ENCODE measurements at places on chromosomes 12 and 14.
A peak's percentile ranks its signal among the peaks of the same experiment; 100 is the strongest.

DNA sequence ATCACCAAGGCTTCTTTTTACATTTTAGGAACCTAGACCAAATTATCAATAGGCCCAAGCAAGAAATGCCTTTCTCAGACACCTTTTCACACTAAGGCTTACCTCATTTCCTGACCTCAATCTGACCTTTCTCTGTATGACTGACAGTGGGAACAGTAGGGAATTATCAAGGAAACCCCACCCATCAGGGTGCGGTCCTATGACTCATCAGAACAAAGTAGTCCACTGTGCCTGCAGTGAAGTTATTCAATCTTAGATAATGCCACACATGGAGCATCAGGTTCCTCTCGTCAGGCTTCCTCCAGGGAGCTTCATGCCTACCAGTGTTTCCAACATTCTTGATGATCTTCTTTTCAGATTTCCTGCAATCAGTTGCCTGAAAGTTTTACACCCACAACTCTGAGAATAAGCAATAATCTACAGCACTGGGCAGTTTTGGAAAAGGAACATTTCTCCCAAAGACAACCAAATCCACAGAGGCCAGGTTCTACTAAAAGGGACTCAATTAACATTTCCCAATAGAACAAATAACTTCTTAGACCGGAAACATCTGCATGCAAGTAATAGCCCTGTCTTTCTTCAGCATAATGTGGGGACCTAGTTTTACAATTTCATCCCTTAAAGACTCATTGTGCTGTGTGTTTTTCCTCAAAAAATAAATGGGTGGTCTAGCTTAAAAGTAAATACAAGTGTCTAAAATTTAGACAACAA, 35.9 kb upstream of the TMTC2 start:
- DNase-seq: no peak

DNA sequence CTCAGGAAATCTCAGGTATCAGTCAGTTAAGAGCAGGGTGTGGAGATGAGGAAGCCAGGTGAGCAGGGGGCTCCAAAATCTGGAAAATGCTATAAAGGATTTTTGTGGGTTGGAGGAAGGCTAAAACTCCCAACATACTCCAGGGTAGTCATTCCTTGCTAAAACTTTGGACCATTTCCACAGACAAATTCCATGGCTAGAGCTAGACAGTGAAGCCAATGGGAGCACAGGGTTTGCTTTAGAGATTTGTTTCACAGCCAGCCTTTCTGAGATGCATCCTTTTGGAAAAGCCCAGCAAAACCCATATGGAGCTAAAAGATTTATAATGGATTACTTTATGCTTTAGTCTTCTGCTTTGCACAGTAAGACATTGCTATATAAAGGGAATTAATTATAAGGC, 146.5 kb downstream of the SAMD4A start:
- DNase-seq: no peak

DNA sequence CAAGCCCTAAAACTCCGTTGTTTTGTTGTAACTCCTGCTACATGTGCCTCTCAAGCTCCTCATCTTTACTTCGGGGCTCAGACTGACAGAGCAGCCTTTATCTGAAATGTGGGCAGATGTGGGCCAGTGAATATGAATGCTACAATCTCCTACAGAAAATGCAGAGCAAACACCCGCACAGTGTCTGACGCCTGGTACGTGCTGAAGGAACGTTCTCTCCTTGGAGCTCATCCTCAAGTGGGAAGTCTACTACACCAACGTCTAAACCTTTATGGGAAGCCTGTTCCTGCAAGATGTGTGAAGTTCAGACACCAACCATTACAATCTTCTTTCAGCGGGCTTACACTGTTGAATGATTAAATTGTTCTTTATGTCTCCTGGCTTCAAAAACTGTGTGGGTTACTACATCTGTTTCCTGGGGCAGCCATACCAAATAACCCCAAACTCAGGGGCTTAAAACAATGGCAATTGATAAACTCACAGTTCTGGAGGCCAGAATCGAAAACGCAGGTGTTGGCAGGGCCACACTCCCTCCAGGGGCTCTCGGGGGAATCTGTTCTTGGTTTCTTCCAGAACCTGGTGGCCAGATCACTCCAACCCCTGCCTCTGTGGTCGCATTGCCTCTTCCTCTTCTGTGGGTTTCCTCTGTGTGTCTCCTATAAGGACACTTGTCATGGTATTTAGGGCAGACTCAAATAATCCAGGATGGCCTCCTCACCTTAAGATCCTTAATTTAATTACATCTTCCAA, 179.7 kb upstream of the PLXNC1 start:
- DNase-seq: no peak

GRCh38 chr14:32254952-32255679, 52.0 kb upstream of the RNU6-8 start:
- DNase-seq: peak; percentile 19

GRCh38 chr14:104370256-104370870, 209.2 kb upstream of the C14orf180 start:
- DNase-seq: peak; percentile 14

- DNase-seq: no peak
Measured at GRCh38 chr12:76706101-76706500, 57.8 kb upstream of the ZDHHC17 start.

DNA sequence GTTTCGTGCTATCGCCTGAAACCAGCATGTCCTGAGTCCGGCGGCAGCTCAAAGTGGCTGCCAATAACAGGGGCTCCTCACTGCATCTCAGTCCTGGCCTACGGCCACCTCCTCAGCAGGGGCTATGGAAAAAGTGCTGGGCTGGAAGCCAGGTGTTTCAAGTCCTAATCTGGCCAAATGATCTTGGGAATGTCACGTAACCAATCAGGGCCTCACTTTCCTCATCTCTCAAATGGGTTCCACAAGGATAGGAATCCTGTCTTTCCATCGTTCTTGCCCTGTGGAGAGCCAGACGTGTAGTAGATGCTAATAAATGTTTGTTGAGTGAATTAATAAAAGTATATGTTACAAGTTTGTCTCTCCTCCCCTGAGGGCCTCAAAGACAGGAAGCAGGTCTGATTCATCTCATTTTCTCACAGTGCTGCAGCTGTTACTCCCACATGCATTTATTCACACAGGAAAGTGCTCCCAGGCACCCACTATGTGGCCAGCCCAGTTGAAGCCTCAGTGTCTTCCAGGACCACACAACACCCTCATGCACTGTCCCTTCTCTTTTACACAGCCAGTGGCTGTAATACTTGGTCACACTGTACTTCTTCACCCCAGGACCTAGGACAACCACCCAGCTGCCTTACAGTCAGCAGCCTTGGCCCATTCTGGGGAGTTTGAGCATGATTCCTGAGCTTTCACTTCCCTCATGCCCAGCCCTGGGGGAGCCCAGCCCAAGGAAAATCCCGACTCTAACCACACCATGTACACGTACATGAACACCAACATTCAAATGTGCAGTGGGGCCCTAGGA, 5.0 kb downstream of the CMKLR1 start:
- no peak for DNase-seq

- no peak for DNase-seq
Measured at GRCh38 chr14:27506272-27506671, 908.4 kb upstream of the NOVA1 start.

GRCh38 chr12:121490401-121491281, 90.2 kb downstream of the KDM2B start:
- DNase-seq: no peak

GRCh38 chr12:75611041-75611440, 99.6 kb upstream of the KRR1 start:
- DNase-seq: no peak

DNA sequence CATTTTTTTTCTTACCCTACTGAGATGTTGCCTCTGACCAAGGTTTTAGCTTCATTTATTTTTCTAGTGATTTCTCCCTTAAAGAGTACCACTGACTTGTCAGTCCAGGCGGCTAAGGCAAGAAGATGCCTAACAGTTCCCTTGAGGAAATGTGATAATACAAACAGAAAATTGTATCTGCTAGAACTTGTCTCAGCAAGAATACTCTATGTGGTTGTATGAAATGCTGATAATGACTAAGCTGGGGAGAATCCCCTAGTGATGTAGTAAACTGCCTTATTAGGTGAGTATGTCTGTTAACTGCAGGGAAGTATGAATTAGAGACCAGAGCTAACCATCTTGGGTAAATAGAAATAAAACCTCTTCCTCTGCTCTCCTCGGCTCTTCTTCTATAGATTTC, 6.7 kb downstream of the C12orf54 start:
- DNase-seq: no peak

GRCh38 chr12:42568952-42569915, 20.3 kb downstream of the PRICKLE1 start:
- peak; percentile 61 for DNase-seq

DNA sequence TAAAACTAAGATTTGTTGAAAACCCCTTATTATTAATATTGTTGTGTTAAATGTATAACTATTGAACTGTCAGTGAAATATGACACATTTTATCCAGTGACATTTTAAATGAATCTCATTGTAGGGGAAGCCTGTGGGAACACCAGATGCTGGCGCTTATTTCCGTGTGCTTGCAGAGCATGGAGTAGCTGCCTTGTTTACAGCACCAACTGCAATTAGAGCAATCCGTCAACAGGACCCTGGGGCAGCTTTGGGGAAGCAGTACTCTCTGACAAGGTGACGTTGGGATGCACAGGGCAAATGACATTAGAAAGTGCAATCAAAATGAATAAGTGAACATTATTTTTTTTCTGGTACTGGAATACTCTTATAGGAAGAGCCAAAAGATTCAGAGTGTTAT, 96.8 kb downstream of the ACSS3 start:
- no peak for DNase-seq

DNA sequence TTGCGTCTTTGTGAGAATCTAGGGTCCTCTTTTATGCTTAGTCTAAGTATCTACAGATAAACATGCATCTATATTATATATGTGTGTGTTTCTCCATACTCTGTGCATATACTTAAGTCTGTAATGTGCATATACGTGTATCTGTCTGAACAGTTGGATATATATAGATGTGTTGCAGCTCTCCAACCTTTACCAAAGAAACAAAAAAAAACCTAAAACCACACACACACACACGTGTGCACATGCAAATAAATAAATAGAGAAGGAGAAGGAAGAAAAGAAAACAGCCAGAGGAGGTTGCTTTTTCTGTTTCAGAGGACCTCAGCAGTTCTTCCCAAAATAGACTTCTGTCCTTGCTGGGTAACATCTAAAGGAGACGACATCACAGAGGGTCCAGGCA, 244.9 kb downstream of the CACNA1C start:
- no peak for DNase-seq

- no peak for DNase-seq
Measured at GRCh38 chr12:116009805-116010204, 267.7 kb downstream of the MED13L start.

- no peak for DNase-seq
Measured at GRCh38 chr12:75937486-75937885, 94.1 kb downstream of the PHLDA1 start.

DNA sequence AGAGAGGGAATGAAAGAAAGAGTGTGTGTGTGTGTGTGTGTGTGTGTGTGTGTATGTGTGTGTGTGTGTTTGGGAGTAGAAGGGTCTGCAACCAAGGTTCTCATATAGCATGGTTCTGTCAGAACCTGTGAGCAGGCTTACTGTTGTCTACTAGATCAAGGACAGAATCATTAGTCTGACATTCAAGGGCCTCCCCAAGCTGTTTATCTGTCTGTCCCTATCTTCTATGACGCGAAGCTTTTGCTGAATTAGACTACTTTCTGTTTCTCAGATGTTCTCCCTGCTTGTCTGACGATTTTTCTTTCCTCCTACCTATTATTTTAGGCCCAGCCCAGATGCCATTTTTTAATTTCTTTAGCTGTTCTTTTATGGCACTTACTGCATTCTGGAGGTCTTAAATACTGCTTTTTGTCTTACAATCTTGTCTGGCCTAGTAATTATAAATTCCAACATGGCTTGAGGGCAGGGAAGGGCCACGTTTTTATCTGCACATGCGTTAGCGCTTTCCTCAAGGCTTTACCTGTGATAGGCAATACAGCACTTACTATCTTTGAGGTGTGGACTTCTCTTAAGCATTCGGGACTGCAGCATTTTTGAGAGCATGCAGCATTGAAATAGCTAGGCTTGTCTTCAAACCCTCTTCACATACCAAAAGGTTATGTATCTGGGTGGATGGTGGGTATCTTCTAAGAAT, 150.2 kb downstream of the TTLL5 start:
- no peak for DNase-seq

DNA sequence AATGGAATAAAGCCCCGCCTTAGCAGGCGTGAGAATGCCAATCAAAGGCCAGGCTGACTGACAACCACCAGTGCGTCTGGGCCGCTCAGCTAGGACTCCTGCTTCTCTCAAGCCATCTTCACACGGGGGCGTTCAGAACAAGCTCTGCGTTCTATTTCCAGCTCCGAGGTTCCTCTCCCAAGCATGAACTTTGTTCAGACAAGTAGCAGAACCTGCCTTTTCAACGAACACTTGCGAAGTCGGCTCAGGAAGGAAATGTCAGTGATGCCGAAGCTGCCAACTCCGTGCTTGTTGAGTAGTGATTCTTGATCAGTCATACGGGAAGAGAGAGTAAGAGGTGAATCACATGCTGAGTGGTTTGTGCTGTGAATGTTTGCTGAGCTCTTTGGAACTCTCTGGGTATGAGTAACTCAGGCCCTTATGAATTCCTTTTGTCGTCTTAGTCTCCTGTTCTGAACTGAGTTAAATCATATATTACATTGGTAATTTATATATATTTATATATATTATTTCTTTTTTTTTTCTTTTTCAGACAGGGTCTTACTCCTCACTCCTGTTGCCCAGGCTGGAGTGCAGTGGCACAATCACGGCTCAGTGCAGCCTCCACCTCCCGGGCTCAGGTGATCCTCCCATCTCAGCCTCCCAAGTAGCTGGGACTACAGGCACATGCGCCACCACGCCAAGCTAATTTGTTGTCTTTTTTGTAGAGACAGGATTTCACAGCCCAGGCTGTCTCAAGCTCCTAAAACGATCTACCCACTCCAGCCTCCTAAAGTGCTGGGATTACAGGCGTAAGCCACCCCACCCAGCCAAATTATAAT, 29.4 kb upstream of the BCL7A start:
- DNase-seq: no peak

DNA sequence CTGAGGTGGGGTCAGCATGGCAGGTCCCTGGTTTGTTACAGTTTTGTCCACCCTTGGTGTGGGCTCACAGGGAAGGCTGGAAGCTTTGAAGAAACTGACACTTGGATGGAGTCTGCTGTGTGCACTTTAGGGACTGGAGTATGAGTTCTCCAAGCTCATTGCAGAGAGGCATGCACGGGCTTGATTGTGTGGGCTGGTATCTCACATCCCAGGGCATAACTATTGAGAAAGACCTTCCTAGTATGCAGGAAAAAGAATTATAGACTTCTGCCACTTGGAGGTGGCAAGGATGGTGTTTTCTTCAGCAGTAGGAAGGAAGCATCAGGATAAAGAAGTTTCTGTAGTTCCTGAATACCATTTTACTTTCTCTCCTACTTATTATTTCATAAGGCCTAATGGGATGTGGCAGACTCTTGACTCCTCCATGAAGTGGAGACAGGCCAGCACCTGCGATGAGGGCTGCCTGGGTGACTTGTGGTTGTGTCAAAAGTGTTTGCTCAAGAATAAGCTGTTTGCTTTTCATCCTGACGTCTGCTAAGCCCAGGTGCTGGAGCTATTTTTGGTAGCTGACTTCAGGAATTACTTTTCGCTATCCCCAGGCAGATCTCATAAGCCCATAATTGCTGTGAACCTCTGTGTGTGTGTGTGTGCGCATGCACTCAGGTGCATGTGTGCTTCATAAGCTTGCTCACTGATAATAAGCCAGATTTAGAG, 125.8 kb downstream of the KTN1 start:
- DNase-seq: no peak

GRCh38 chr14:51547260-51547659, 104.5 kb upstream of the FRMD6 start:
- DNase-seq: no peak
